ENCODE measurements at places on chromosomes 3 and 15.

DNA sequence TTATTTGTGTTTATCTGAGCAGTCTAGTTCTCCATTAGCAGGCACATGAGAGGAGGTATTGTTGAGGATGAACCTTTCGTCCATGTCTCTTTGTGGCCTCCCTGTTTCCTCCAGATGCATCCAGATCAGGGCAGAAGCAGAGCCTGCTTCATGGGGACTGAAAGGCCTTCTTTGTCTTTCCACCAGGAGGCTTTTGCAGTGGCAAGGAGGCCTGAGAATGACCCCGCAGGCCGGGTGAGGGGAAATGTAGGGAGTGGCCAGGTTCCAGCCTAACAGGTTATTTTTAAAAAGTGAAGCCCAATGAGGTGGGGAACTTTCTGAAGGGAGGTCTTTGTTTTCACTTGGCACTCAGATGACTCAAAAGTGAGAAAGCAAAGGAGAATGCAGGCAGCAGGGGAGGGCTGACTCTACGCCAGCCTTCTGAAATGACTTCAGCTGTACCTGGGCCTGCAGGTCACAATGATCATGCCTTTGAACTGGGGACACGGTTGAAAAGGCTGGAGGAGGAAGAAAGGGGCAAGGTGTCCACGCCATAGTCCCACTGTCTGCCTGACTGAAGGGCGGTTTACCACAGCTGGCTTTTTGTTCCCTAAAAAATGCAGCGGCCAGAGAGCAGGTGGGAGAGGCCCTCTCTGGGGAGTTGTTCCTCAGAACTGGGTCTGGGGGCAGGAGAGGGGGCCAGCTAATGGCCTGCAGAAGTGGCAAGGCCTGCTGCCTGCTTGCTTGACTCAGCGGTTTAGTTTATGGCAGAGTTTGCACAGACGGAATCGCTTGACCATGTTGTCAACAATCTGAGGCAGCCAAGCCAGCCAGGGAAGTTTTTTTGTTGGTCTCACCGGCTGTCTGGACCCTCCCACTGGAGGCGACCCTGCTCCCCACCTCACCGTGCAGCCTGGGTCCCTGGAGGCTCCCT lies 28.7 kb downstream of the CMTM7 start:
- peak; percentile 48 for DNase-seq

DNA sequence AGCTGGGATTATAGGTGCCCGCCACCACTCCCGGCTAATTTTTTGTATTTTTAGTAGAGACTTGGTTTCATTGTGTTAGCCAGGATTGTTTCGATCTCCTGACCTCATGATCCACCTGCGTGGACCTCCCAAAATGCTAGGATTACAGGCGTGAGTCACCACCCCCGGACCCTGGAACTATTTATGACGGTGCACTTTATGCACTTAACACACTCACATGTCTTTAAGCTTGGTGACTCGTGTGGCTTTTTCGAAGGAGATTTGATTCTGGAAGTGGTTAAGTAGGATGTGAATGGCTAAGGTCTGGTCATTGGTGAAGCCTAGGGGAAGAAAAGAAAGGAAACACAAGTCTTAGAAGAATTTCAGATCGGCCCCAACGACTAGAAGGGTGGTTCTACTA lies 20.3 kb downstream of the BBS4 start:
- no peak for DNase-seq

GRCh38 chr15:59703979-59704796 lies 15.1 kb upstream of the BNIP2 start:
- no peak for DNase-seq

DNA sequence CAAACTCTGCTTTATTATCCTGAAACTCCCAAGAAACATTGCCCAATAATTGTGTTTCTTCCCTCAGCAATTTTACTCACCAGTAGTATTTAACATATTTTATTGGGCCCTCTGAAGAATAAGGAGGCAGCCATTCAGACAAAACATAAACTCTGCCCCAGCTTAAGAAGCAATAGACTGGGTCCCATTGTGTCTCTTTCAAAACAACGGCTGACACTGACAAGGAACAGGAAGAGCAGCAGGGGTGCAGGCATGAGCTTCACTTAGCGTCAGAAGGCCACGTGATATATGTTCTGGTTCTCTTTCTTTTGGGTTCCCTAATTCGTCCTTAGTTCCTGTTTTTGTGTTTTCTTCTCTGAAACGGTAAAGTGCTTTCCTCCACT lies 242.3 kb downstream of the FHIT start:
- DNase-seq: no peak

DNA sequence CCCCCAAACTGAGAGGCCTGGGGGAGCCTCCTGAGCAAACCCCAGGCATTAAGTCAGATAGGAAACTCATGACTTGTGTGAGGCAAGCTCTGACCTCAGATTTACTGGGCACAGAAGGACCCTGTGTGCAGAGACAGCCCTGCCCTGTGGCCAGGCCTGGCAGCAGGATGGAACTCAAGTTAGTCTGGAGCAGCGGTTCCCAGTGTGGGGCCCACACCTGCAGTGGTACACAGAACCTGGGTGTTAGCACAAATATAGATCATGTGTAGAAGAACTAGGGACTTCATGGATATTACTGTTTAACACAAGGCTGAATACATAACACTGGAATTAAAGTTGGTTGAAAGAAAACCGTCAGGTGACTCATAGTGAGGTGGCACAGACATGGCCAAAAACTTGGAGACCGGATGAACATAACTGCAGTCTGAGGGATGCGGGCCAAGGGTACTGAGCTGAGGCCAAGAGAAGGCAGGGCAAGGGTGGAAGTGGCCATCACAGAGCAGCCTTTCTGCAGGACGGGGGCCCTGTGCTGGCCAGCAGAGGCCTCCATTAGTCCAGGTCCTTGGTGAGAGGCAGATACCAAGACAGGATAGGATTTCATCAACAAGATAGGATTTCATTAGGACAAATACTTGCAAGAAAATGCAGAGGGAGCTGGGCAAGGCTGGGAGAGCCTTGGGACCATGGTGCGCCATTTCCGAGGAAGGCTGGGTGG lies 40.9 kb downstream of the IRAK2 start:
- peak; percentile 85 for DNase-seq

GRCh38 chr15:70057931-70058641 lies 39.6 kb downstream of the TLE3 start:
- no peak for DNase-seq

DNA sequence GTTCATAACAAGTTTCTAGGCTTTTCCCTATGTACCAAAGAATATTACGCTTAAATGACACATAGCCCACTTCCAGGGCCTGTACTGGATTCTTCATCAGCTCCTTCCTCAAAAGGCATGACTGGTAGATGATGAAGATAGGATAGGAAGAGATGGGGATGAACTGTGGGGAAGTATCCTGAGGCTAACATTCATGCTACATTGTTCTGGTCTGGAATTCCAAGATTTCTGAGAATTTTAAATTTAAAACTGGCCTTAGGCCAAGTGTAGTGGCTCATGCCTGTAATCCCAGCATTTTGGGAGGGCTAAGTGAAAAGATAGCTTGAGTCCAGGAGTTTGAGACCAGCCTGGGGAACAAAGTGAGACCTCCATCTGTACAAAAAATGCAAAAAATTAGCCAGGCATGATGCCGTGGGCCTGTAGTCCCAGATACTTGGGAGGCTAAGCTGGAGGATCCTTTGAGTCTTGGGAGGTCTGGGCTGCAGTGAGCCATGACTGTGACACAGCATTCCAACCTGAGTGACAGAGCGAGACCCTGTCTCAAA lies 160.1 kb upstream of the PLAAT1 start:
- no peak for DNase-seq

GRCh38 chr15:35721751-35722150 lies 175.8 kb upstream of the DPH6 start:
- no peak for DNase-seq

DNA sequence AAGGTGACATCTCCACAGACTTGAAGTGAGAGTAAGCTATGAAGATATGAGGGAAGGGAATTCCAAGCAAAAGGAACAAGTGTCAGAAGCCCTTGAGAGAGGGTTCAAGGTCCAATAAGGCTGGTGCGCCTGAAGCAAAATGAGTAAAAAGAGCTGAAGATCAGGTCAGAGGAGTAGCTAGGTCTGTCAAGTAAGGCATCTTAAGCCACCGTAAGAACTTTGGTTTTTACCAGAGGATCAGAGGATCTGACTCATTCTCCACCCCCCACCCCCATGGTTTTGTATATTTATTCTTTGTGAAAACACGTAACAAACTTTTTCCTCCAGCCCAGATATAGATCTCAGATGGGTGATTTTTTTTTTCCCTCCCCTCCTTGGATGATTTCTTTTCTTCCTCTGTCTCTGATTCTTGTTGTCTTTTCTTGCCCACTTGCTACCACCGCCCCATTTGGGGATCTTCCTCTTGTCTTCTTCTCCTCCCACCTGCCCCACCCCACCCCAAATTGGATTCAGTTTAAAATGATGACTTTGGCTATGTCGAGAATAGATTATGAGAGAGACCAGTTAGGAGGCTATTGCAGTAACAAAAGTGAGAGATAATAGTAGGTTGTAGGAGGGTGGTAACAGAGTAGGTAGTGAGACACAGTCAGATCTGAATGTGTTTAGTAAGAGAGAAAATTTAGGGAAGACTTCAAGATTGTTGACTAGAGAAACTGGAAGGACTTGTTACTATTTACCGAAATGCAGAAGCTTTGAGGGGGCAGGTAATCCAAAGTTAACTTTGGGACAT lies 6.1 kb downstream of the TRMT10C start:
- no peak for DNase-seq

- no peak for DNase-seq
Measured at GRCh38 chr3:123341-123740, 73.2 kb upstream of the CHL1 start.

DNA sequence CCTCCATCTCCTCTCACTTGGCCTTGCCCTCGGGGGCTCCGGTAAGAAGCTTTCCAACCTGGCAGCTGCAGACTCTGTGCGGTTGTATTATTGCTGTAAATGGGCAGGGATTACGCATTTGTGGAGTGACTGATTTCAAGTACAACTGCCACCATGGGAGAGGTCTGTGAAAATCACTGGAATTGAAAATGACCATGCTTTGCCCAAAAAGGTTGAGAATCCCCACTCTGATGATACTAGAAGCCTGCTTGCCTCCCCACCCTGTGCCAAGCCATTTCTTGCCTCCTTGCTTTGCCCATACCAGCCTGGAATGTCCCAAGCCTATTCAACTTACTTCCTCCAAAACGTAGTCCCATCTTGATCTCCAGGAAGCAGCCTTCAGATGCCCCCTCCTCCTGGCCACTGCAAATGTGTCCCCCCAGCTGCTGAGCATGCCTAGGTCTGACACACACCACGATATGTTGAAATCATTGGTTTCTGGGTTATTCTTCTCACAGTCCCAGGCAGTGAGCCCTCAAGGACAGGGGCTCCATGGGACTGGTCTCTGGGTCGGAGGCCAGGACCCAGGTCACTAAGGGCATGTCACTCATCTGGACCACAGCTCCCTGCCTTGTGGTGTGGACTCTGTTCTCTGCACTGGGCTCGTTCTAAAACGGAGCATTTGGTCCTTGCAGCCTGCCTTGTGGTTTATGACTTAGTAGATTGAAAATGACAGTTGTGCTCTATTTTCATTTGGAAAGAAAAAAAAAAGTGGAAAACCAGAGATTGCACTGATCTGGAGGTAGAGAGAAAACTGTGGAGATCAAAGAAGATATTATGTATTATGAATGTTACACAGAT lies 42.9 kb downstream of the SMAD3 start:
- no peak for DNase-seq

- DNase-seq: no peak
Measured at GRCh38 chr15:27955087-27955486, 144.0 kb downstream of the OCA2 start.

DNA sequence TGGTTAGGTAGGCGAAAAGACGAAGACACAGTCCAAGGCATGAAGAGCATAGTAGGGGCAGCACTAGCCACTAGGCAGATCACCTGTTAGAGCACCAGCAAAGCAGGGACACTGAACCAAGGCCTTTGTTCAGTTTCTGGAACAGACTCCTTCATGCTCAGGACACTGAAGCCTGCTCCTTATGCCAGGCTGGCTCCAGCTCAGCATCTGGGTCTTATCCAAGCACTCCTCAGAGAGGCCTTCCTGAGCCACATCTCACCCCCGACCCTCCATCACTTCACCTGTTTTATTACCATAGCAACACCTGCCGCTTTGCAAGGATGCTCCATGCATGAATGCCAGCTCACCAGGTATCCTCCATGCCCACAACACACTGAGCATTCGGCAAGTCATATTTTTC lies 206.3 kb upstream of the CHRNA7 start:
- DNase-seq: no peak

GRCh38 chr3:4698125-4698821 lies 205.1 kb downstream of the ITPR1 start:
- DNase-seq: no peak

DNA sequence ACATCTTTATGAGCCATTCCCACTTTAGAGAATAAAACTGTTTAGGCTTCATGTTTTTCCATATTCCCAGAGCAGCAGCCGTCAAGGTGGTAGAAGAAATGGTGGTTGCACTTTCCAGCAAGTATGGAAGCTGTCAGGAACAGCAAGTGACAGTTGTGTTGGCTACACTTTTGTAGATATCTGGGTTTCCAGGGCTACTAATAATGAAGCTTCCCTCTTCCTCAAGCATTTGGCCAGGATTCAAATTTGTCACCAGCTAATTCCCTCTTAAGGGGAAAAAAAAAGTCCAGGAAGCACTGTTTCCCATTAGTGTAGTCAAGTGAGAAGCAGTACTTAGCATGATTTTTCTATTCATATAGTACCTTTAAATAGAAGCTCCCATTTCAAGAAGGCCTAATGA lies 252.8 kb downstream of the IGSF11 start:
- no peak for DNase-seq

- peak; percentile 28 for DNase-seq
Measured at GRCh38 chr3:42803414-42804105, 730 bp downstream of the HIGD1A start.

GRCh38 chr3:52848617-52849016 lies 13.8 kb upstream of the MUSTN1 start:
- peak; percentile 63 for DNase-seq

DNA sequence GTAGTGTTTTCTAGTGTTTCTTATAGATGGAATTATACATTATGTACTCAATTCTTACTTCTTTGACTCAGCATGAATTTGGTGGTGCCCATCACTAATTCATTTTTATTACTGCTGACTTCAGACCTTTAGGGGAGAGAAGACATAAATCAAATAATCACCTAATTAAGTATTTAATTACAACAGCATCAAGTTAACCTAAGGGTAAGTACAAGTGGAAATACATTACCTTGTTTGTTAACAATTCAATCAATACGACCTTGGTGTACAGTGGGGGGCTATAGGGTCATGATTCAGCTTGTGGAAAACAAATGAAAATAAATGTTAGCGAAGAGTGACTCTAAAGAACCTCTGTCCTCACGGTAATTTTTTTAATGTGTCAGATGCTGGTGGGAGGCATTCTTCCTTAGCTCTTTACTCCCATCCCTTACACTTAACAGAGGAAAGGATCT lies 538 bp upstream of the CAPN7 start:
- no peak for DNase-seq

GRCh38 chr3:149186219-149186618 lies 35.4 kb downstream of the CP start:
- no peak for DNase-seq

DNA sequence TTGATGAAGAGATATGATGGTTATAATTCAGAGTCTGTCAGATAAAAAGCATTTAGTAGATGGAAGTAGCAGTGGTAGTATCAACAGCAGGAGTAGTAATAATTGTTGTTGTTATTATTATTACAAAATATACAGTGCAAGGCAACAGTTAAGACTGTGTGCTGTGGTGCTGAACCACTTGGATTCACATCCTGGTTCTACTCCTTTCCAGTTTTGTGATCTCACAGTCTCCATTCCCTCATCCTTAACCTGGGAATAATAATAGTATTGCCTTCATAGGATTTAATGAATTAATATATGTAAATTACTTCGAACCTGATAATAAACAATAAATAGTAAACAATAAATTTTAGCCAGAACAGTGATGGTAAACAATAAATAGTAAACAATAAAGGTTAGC lies 37.1 kb upstream of the TSC22D2 start:
- no peak for DNase-seq

- DNase-seq: no peak
Measured at GRCh38 chr3:48397767-48398681, 26.0 kb downstream of the FBXW12 start.
